ENCODE measurements at places on chromosomes 6 and 20. TPM values are rescaled to one million over a fixed set of nuclear protein-coding genes. Genes with fewer than 3 reads are reported as not detected.

DNA sequence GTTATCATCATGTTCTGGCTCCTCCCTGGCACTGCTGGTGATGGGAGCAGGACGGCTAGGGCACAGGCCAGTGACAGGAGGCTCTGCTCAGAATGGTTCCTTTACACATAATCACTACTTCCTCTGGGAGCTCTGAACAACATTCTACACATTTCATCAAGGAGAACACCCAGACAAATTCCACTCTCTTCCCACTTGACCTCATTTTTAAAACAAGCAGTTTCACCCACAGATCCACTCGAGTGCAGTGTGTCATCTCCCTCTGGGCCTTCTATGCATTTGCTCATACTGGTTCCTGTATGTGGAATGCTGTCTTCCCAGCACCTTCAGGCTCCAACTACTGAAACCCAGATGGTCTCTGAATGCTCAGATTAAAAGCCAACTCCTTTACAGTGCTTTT is 84.8 kb downstream of the ELOVL5 start:
- no peak overlapping the region for H3K4me3 ChIP-seq
- H3K27me3 ChIP-seq: no peaks in the 10 kb centered on the region
- H3K36me3 ChIP-seq: peaks cover 76% of the 10 kb centered on the region
- H3K27ac ChIP-seq: no peak overlapping the region
- peaks cover 2% of the 10 kb centered on the region for H3K4me1 ChIP-seq

DNA sequence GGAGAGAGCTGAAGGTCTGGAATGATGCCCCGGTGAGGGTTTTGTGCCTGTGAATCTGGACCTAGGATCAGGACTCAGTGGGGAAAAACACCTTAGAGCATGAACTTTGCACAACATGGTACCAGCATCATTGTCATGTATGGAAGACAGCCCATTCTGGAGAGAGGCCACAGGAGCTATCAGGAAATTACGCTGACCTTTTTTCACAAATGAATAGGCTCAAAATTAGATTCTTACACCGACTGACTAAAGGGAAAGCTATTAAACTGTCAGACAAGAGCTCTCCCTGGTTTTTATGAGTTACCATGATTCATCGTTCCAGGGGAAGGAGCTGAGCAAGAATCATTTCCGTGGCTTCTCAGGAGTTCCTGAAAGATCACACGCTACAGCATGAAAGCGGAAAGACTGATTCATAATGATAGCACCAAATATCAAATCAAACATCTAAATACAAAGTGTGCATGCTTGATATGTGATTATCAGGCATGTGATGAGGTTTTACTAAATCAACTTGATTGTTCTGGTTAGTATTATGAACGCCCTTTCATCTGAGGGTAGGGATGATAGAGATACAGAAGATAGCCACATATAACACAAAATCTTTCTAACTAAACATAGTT is 224.9 kb upstream of the SMLR1 start:
- H3K36me3 ChIP-seq: no peaks in the 10 kb centered on the region
- peaks cover 26% of the 10 kb centered on the region for H3K4me1 ChIP-seq
- no peaks in the 10 kb centered on the region for H3K27me3 ChIP-seq

GRCh38 chr6:130407032-130407431 is 41.2 kb downstream of the TMEM200A start:
- no peaks in the 10 kb centered on the region for H3K36me3 ChIP-seq
- no peak for DNase-seq
- H3K27ac ChIP-seq: no peak overlapping the region
- no peak overlapping the region for H3K4me3 ChIP-seq
- H3K27me3 ChIP-seq: no peaks in the 10 kb centered on the region

DNA sequence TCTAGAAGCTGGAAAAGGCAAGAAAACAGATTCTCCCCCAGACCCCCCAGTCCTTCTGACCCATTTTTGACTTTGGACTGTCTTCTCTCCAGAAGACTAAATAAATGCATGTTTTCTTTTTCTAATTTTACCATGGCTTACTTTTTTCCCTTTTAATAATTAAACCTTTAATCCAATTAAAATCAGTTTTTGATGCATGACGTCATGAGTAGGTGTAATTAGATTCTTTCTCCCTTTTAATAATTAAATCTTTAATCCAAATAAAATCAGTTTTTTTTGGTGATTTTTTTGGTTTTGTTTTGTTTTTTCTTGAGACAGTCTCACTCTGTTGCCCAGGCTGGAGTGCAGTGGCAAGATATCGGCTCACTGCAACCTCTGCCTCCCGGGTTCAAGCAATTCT is 13.2 kb upstream of the NCOA5 start:
- no peak for DNase-seq
- H3K36me3 ChIP-seq: no peaks in the 10 kb centered on the region
- H3K4me3 ChIP-seq: no peak overlapping the region
- H3K4me1 ChIP-seq: no peaks in the 10 kb centered on the region

DNA sequence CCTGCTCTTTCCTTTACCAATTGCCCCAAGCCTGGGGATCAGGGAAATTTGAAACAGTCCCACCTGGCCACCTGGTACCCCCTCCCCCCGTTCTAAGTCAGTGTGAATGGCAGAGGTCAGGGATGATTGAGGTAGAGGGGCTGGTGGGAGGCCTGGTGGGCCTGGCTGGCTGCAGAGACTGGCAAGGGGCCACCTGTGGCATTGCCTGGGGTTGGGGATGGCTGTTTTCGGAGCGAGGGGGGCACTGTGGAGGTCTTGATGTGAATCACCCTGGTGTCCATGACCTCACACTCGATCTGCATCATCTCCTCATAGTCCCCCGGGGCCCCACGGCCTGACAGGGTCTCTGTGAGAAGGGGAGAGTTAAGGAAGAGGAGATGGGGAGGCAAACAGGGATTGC is 6.5 kb upstream of the TNXB start:
- peaks cover 14% of the 10 kb centered on the region for H3K4me1 ChIP-seq
- no peak for DNase-seq
- no peaks in the 10 kb centered on the region for H3K27me3 ChIP-seq
- H3K36me3 ChIP-seq: peaks cover 24% of the 10 kb centered on the region
- H3K4me3 ChIP-seq: no peak overlapping the region
- no peak overlapping the region for H3K27ac ChIP-seq

DNA sequence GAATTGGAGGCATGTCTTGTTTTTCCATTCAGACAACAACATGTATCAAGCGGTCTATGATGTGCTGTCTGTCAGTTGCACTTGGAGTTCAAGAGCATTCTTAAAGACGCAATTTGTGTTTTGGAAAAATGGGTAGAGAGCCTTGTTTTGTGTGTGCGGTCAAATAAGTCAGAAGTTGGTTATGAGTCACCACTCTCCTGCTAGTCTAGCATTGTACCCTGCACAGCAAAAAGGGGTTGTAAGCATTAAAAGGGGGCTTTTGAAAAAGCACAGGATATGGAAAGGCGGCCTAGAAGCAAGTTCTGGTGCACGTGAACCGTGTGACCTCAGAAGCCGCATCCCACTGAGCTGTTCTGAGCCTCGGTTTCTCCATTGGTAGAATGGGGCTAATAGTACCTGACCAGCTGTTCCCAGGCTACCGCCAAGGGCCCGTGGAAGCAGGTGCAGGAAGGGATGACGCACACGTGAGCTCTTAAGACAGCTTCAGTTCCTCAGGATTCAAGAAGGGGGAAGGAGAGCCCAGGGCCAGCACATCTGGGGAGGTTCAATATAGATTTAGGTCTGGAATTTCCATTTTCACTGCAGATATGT is 61.6 kb upstream of the SNX9 start:
- peaks cover 5% of the 10 kb centered on the region for H3K27me3 ChIP-seq
- H3K36me3 ChIP-seq: no peaks in the 10 kb centered on the region
- peak overlapping the region; percentile 93 for H3K27ac ChIP-seq
- H3K4me1 ChIP-seq: peaks cover 90% of the 10 kb centered on the region
- peak overlapping the region; percentile 55 for H3K4me3 ChIP-seq

- peak overlapping the region; percentile 95 for H3K27ac ChIP-seq
- H3K27me3 ChIP-seq: no peaks in the 10 kb centered on the region
- H3K4me1 ChIP-seq: peaks cover 32% of the 10 kb centered on the region
Observed at GRCh38 chr20:35146299-35146919, 727 bp downstream of the EDEM2 start.

GRCh38 chr6:2855061-2855519 is 13.4 kb upstream of the SERPINB1 start:
- peak; percentile 50 for DNase-seq
- H3K36me3 ChIP-seq: peaks cover 7% of the 10 kb centered on the region
- H3K27me3 ChIP-seq: no peaks in the 10 kb centered on the region

GRCh38 chr6:12232339-12232738 is 57.8 kb upstream of the EDN1 start:
- H3K27ac ChIP-seq: no peak overlapping the region
- H3K4me1 ChIP-seq: peaks cover 39% of the 10 kb centered on the region
- no peak for DNase-seq
- H3K4me3 ChIP-seq: no peak overlapping the region
- no peaks in the 10 kb centered on the region for H3K36me3 ChIP-seq

- H3K36me3 ChIP-seq: no peaks in the 10 kb centered on the region
- no peaks in the 10 kb centered on the region for H3K4me1 ChIP-seq
- H3K27me3 ChIP-seq: no peaks in the 10 kb centered on the region
- H3K4me3 ChIP-seq: no peak overlapping the region
Observed at GRCh38 chr6:94272327-94272726, 853.0 kb upstream of the EPHA7 start.

DNA sequence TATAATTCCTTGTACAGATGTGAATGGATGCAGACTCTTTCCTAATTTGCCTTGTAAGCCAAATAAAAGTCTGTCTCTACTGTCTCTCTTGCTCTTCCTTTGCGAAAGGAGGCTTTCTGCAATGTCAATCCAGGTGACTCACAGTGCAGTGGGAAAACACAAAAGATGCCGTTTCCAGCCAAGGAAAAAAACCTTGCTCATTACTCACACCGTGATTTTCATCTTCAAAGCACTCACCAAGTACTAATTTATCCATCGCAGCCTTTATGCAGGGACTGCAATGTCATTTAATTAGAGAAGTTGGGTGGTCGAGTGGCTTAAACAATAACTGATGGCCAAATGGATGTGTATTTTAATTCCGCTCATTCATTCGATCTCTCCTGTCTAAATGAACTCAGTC is 23.8 kb downstream of the SAYSD1 start:
- DNase-seq: no peak
- no peak overlapping the region for H3K4me3 ChIP-seq
- H3K27me3 ChIP-seq: peaks cover 35% of the 10 kb centered on the region
- H3K27ac ChIP-seq: no peak overlapping the region

- H3K4me1 ChIP-seq: no peaks in the 10 kb centered on the region
- DNase-seq: no peak
- peaks cover 2% of the 10 kb centered on the region for H3K27me3 ChIP-seq
- H3K27ac ChIP-seq: no peak overlapping the region
- H3K4me3 ChIP-seq: no peak overlapping the region
Observed at GRCh38 chr6:9461188-9461587, 953.7 kb downstream of the TFAP2A start.

DNA sequence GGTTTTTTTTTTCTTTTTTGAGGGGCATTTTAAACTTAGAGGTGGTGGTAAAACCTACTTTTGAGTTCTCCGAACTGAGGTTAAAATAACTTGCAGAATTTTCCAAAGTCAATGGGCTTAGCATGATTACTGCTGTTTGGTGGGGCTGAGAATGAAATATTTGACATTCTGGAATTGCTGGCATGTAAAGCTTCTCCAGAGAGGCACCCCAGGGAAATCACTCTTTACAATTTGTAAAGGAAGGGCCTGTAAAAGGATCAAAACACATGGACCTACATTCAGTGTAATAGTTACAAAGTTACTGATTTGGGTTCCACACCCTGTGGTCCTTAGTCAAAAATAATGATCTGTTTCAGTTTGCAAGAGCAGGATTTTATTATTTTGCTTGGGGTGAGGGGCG is 5.5 kb downstream of the FAM217B start:
- H3K4me1 ChIP-seq: peaks cover 41% of the 10 kb centered on the region
- no peak for DNase-seq
- H3K27ac ChIP-seq: no peak overlapping the region
- no peaks in the 10 kb centered on the region for H3K27me3 ChIP-seq
- no peak overlapping the region for H3K4me3 ChIP-seq

DNA sequence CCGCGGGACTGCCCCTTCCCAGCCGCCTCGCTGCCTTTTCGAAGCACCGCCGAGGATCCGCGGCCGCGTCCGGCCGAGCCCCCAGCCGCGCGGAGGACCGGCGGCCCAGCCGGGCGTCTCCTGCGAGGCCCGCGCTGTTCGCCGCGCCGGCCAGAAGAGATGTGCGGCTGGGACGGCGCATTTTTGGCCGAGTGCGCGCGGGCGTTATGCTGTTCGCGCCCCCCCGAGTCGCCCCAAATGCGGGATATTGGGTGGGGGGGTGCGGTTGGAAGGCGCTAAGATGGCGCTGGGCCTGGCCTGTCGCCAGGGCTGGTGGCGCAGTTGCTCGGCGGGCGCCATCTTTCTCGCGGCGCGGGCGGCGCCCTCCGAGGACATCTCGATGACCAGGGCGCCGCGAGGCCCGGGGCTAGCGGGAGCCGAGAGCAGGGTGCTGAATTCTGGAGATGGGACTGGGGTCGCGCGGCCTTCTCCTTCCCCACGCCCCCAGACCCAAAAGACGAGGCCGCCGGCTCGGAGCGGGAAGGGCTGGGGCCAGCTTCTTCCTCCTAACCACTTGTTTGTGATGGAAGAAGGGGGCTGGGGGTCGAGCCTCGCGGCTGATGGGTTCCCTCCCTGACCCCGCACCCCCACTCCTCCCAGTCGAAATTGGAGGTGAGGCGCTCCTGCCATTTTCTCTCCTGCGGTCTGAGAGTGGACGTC is 1.5 kb downstream of the BICRAL start:
- peak; percentile 84 for DNase-seq
- peak overlapping the region; percentile 95 for H3K4me3 ChIP-seq
- peaks cover 21% of the 10 kb centered on the region for H3K4me1 ChIP-seq

CYP39A1 gene
- not detected for total RNA-seq

PXMP4 gene
- total RNA-seq: 10.2 TPM

E2F1 gene
- total RNA-seq: 50.9 TPM

SLA2 gene
- 52.6 TPM for total RNA-seq

SIM1 gene
- total RNA-seq: not detected

MLIP gene
- not detected for total RNA-seq

PAK5 gene
- total RNA-seq: not detected
